ENCODE measurements at places on chromosomes 4 and X.
A peak's percentile ranks its signal among the peaks of the same experiment; 100 is the strongest.

DNA sequence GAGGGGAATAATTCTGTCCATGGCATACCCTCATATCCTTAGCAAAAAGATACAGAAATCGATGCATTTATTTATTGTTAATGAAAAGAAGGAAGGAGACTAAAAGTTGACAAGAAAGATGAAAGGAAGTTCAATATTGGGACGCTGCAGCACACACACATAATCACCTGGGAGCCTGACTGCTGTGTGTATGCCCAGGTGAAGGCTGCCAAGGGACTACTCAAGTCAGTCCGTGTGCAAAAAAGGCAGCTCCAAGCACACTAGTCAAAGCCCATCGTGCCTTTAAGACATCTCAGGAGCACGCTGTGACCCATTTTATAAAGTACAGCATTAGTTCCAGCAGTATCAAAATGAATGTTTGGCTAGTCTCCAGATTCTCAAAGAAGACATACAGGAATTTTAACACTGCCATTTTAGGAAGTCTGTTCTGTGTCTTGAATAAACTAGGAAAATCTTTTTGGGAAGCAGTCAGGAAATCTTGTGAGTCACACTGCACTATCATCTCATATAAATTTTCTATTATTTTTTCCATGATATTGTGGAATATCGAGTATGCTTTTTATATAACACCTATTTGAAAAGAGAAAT is 363.9 kb downstream of the GASK1B start:
- DNase-seq, result no peak

DNA sequence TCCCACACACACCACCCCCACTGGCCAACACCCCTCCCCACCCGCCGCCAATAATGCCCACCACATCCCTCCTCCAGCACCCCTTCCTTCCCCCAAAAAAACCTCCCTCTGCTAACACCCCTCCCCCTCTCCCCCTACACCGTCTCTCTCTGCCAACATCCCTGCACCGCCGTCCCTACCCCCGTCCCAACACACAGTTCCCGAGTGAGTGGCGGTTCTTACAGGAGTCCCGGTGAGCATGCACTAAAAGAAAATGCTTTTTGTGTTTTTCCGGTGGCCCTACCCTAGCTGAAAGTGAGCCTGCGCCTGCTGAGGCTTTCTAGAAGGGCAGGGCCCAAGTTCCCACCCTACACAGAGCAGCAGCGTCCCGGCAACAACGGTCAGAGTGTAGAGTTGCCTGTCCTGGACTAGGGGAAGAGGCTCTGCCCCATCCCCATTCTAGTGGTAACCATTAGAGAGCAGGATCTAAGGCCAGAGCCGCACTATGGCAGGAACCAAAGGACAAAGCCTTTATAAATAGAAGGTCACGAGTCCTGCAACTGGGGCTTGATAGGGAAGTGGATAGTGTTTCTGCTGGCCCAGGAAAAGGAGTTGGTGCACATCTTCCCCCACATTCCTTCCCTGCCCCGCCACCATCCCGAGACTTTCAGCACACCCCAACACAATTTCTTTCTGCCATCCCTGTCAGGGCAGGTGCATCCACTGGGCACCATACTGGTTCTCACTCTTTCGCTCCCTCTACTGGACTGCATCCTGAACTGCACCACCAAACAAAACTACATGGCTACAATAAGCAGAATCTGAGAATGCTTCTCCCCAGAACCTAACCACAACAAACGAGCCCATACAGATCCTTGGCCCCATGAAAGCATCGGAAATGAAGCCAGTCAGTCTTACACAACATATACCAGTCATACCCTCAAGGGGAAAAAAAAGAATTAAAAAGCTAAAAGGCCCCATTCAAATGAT is 78.1 kb upstream of the PAGE3 start:
- peak; percentile 31 for DNase-seq

DNA sequence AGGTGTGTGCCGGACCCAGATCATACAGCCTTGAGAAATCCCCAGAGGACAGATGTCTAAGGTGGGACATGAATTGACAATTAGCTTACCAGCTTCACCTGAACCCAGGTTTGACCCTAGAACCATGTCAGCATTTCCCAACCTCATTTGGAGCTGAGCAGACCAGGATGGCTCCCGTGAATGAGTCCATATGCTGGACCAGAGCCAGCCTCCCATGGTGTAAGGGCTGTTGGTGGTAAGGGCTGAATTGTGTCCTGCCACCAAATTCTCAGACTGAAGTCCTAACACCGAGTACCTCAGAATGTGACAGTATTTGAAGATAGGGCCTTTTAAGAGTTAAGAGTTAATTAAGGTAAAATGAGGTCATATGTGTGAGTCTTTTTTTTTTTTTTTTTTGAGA is 88.3 kb downstream of the SLC34A2 start:
- no peak for DNase-seq

GRCh38 chrX:41759817-41760216 is 35.8 kb downstream of the GPR82 start:
- peak; percentile 61 for DNase-seq

GRCh38 chr4:102400898-102401297 is 55.6 kb upstream of the SLC39A8 start:
- no peak for DNase-seq

- no peak for DNase-seq
Measured at GRCh38 chr4:152083338-152083737, 322.5 kb upstream of the GATB start.

- DNase-seq, result peak; percentile 41
Measured at GRCh38 chr4:39636531-39637184, 2.0 kb downstream of the SMIM14 start.

DNA sequence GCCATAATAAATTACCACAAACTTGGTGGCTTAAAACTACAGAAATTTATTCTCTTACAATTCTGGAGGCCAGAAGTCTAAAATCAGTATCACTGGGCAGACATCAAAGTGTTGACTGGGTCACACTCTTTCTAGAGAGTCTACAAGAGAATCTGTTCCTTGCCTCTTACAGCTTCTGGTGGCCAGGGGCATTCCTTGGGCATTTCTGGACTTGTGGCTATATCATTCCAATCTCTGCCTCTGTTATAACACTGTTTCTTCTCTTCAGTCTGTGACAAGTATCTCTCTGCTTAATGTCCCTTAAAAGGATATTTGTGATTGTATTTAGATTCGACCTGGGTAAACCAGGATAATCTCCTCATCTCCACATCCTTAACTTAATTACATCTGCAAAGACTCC is 207.3 kb upstream of the DCAF8L1 start:
- DNase-seq, result no peak

GRCh38 chr4:127174616-127175015 is 458.1 kb upstream of the INTU start:
- no peak for DNase-seq

DNA sequence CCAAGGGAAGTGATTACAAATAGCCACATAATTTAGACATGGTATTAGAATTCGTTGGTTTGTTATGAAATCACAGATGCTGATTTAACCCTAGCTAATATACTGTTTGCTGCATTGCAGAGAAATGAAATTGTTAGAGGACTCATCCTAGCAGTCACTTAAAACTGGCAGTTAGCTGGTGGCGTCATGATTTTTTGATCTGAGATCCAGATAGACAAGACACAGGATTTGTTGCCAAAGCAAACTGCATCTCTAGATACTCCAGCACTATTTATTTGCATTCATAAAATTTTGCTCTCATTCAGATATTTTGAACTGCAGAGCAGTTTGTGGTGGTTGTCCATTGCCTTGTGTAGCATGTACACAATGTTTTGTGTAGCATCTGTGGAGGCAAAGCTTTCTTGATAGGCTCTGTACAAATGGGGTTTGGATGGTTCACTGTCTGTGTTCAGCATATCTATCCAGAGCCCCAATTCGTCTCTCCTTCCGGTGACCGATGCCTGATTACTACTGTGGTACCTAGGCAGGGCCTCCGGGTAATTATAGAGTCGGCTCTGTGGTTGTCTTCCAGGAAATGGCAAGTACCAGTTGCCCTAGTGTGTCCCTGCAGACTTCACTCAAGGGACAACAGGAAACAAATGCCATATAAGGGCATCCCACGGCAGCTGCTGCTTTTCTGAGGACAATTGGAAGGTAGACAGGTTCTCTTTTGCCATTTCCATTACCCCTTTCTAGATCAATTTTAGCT is 30.1 kb upstream of the SPARCL1 start:
- DNase-seq, result peak; percentile 69
